ENCODE measurements at places on chromosomes 12 and 14. TPM values are rescaled to one million over a fixed set of nuclear protein-coding genes. Genes with fewer than 3 reads are reported as not detected.

DNA sequence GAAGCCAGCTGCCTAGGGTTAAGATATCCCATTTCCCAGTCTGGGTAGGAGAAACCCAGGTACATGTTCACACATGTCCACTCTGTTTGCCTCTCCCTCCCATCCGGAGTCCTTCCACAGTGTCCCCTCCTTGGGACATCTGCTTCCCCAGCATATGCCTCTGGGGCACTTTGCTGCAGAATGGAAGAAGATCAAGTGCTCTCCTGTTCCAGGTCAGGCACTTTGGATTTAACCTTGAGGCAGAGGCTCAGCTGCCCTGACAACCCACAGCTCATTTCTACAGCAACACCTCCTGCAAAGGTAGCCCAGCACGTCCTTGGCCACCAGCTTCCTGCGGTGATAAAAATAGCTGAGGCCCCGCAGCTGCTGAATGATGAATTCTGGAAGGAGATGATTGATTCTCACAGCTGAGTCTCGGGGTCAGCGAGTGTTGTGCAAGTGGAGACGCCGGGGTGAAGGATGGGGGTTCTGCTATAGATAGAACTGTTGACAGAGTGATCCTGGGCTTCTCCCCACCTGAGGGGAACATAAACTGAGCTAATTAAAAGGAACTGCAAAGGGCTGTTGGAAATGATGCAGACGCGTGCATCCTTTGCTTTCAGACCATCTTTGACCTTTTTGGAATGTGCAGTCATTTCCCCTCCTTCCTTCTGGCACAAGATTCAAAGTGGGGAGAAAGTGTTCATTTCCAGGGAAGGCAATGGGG lies 145.0 kb downstream of the SLC38A6 start:
- DNase-seq = no peak

Gene REP15
- total RNA-seq = 0.78 TPM

GRCh38 chr12:14883686-14884085 lies 2.0 kb downstream of the MGP start:
- DNase-seq = no peak

Gene CISTR
- not detected for total RNA-seq

GRCh38 chr12:104708891-104709290 lies 249.2 kb downstream of the SLC41A2 start:
- DNase-seq = no peak

DNA sequence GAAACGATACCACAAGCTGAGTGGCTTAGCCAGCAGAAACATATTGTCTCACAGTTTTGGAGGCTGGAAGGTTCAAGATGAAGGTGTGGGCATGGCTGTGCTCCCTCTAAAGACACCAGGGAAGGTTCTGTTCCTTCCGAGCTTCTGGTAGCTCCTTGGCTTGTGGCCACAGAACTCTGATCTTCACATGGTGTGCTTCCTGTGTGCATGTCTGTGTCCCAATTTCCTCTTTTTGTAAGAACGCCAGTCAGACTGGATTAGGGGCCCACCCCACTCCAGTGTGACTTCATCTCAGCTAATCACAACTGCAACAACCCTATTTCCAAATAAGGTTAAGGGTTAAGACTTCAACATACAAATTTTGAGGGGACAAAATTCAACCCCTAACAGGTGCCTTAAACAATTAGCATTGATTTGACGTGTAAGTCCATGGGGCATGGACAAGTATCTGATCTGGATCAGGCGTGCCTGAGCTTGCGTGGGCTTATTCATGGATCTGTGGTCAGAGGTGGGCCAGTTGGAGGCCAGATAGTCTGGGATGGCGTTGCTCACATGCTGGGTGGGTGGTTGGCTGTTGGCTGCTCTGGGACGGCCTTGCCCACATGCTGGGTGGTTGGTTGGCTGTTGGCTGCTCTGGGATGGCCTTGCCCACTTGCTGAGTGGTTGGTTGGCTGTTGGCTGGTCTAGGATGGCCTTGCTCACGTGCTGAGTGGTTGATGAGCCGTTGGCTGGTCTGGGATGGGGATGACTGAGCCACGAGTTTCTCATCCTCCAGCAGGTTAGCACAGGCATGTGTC lies 88.5 kb downstream of the LGMN start:
- no peak for DNase-seq

- peak; percentile 24 for DNase-seq
Measured at GRCh38 chr12:44876544-44877410, 662 bp upstream of the NELL2 start.

Data from Calu3 (cell line).